A549 treated with RU486 at 1 μM for 4 hours (cell line): ENCODE measurements at places on chromosomes 6 and 20. TPM values are rescaled to one million over a fixed set of nuclear protein-coding genes. Genes with fewer than 3 reads are reported as not detected.

PNPLA1 gene
- not detected in 5 replicates for total RNA-seq

RNF8 gene
- total RNA-seq: 20.9 to 24.5 TPM (median 23.8 TPM) in 5 replicates

KCNQ5 gene
- 1.7 to 2.1 TPM (median 1.8 TPM) in 5 replicates for total RNA-seq

RNF182 gene
- total RNA-seq: 2.5 to 3.7 TPM (median 3.3 TPM) in 5 replicates

FAM209B gene
- total RNA-seq: 0.25 to 0.59 TPM (median 0.48 TPM) in 4 of 5 replicates, not detected in the other

FAM83C gene
- 0.05 to 0.13 TPM (median 0.09 TPM) in 4 of 5 replicates, not detected in the other for total RNA-seq

ATP6V1G2 gene
- total RNA-seq: 0.48 to 0.86 TPM (median 0.65 TPM) in 5 replicates

HRH3 gene
- not detected in 5 replicates for total RNA-seq

AHI1 gene
- 6.3 to 10.1 TPM (median 9.5 TPM) in 5 replicates for total RNA-seq

RBPJL gene
- total RNA-seq: not detected in 5 replicates

SALL4 gene
- total RNA-seq: 1.3 to 1.8 TPM (median 1.4 TPM) in 5 replicates

SLC17A1 gene
- 0.08 to 0.10 TPM in 2 of 5 replicates, not detected in the others for total RNA-seq

ZGPAT gene
- total RNA-seq: 18.7 to 27.3 TPM (median 26.3 TPM) in 5 replicates

ENPP4 gene
- 0.29 to 0.41 TPM (median 0.29 TPM) in 4 of 5 replicates, not detected in the other for total RNA-seq

CALHM4 gene
- not detected in 5 replicates for total RNA-seq

SCRT2 gene
- total RNA-seq: not detected in 5 replicates

HAO1 gene
- total RNA-seq: not detected in 5 replicates

HCRTR2 gene
- total RNA-seq: not detected in 5 replicates

TRIM31 gene
- total RNA-seq: 1.6 to 3.1 TPM (median 2.3 TPM) in 5 replicates

EFCAB8 gene
- not detected in 5 replicates for total RNA-seq

FAM162B gene
- 0.15 to 0.22 TPM in 2 of 5 replicates, not detected in the others for total RNA-seq

ANKRD66 gene
- total RNA-seq: not detected in 5 replicates

SLC17A3 gene
- 0.53 to 1.4 TPM (median 0.93 TPM) in 5 replicates for total RNA-seq

SEMG1 gene
- total RNA-seq: not detected in 5 replicates

CCM2L gene
- 0.47 to 0.67 TPM (median 0.56 TPM) in 5 replicates for total RNA-seq

SRMS gene
- total RNA-seq: not detected in 5 replicates

TRERF1 gene
- total RNA-seq: 5.3 to 8.8 TPM (median 7.4 TPM) in 5 replicates

ETV7 gene
- 0.09 to 0.24 TPM (median 0.14 TPM) in 4 of 5 replicates, not detected in the other for total RNA-seq

CDH4 gene
- 5.7 to 9.4 TPM (median 7.8 TPM) in 5 replicates for total RNA-seq

RNGTT gene
- 5.6 to 10.2 TPM (median 8.7 TPM) in 5 replicates for total RNA-seq

PDRG1 gene
- total RNA-seq: 33.0 to 38.8 TPM (median 33.7 TPM) in 5 replicates

NELFCD gene
- total RNA-seq: 44.0 to 49.7 TPM (median 47.4 TPM) in 5 replicates

SLC2A10 gene
- total RNA-seq: not detected in 5 replicates

CEBPB gene
- 105 to 252 TPM (median 216 TPM) in 5 replicates for total RNA-seq

PACRG gene
- total RNA-seq: 0.25 TPM in 1 of 5 replicates, not detected in the others

NFKBIL1 gene
- total RNA-seq: 9.3 to 11.8 TPM (median 11.3 TPM) in 5 replicates

PXDC1 gene
- 15.0 to 21.4 TPM (median 16.4 TPM) in 5 replicates for total RNA-seq
